ENCODE measurements at places on chromosomes 6 and 20. TPM values are rescaled to one million over a fixed set of nuclear protein-coding genes. Genes with fewer than 3 reads are reported as not detected.

DNA sequence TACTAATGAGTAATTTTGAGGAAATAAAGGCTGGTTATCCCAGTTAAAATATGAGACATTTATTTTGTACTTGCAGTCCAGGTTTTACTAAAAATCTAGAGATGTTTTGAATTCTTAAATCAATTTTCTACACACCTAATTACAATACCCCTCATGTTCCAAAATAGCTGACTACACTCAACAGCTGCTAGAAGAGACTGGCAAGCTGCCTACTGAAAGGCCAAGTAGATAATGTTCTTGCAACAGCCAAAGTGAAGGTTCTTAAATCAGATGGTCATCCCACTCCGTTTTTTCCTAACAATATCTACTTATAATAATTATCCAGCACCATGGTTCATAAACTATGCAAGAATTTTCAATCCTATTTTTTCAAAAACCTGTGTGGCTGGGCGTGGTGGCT is 69.0 kb downstream of the DTNBP1 start:
- no peaks in the 10 kb centered on the region for H3K27me3 ChIP-seq
- no peak overlapping the region for H3K27ac ChIP-seq
- peaks cover 6% of the 10 kb centered on the region for H3K36me3 ChIP-seq
- H3K4me1 ChIP-seq = peaks cover 38% of the 10 kb centered on the region

The NFKBIE gene
- total RNA-seq = 18.1 TPM

The CALHM4 gene
- not detected for total RNA-seq

The BPIFA1 gene
- total RNA-seq = not detected

DNA sequence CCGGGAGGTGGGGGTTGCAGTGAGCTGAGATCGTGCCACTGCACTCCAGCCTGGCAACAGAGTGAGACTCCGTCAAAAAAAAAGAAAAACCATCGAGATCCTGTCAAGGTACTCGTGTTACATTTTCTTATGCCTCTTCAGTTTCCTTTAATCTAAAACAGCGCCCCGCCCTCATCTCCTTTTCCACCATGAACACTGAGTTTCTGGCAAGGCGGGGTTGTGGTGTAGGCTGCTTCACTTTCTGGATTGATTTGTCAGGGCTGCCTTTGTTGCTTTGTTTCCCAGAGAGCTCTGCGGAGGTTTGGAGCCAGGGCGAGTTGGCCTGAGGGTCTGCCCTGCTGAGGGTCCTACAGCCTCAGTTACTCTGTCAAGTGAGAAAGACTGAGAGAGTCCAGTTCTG is 8.9 kb downstream of the ITPR3 start:
- H3K27ac ChIP-seq = no peak overlapping the region
- H3K4me3 ChIP-seq = no peak overlapping the region
- no peak for DNase-seq
- peaks cover 3% of the 10 kb centered on the region for H3K36me3 ChIP-seq

- DNase-seq = no peak
- no peaks in the 10 kb centered on the region for H3K36me3 ChIP-seq
- H3K27ac ChIP-seq = no peak overlapping the region
- peaks cover 34% of the 10 kb centered on the region for H3K27me3 ChIP-seq
Measured at GRCh38 chr6:25685251-25685650, 33.2 kb downstream of the SCGN start.

The CD83 gene
- 26.6 TPM for total RNA-seq

The ARFGEF3 gene
- 0.53 TPM for total RNA-seq

- H3K27me3 ChIP-seq = no peaks in the 10 kb centered on the region
- no peak for DNase-seq
- H3K4me3 ChIP-seq = no peak overlapping the region
Measured at GRCh38 chr20:40813708-40814630, 124.9 kb upstream of the MAFB start.

GRCh38 chr6:92538275-92538674 is 881.1 kb downstream of the EPHA7 start:
- no peaks in the 10 kb centered on the region for H3K27me3 ChIP-seq
- H3K36me3 ChIP-seq = no peaks in the 10 kb centered on the region
- no peaks in the 10 kb centered on the region for H3K4me1 ChIP-seq
- no peak overlapping the region for H3K27ac ChIP-seq
- H3K4me3 ChIP-seq = no peak overlapping the region

DNA sequence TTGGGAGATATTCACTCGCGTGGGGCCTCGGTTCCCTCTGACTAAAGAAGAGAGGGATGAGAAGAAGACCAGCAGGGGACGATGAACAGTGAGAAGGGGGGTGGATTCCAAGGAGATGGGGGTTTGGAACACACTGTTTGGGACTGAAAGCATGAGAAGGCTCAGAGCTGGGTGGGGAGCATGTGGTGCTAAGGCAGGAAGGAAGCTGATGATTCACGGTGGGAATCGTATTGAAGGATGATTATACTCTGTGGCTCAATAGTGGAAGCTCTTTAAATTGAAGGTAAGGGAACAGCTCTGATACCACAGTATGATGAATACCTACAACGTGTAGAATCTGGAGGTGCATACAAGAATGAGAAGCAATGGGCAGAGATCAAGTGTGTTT is 117.5 kb upstream of the KCNK16 start:
- DNase-seq = no peak
- peaks cover 2% of the 10 kb centered on the region for H3K36me3 ChIP-seq
- H3K4me1 ChIP-seq = no peaks in the 10 kb centered on the region
- H3K27me3 ChIP-seq = peaks cover 8% of the 10 kb centered on the region
- H3K27ac ChIP-seq = no peak overlapping the region
- no peak overlapping the region for H3K4me3 ChIP-seq

The TMC2 gene
- not detected for total RNA-seq

DNA sequence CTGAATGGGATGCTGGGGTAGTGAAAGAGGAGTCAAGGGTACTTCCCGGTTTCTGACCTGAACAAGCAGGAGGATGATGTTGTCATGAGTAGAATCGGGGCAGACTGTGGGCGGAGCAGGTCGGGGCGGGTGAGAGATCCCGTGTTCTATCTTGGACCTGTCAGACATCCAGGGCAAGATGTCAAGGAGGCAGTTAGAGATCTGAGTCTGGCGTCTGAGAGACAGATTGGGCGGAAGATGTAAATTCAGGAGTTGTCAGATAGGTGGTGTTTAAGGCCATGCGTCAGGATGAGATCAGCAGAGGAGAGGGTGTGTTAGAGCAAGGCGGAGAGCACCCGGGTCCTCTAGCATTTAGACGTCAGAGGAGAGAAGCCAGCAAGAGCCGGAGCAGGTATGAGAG is 115.5 kb downstream of the DLGAP4 start:
- H3K4me3 ChIP-seq = no peak overlapping the region
- no peaks in the 10 kb centered on the region for H3K4me1 ChIP-seq
- DNase-seq = no peak
- no peaks in the 10 kb centered on the region for H3K27me3 ChIP-seq

GRCh38 chr6:117167520-117168271 is 97.7 kb upstream of the VGLL2 start:
- no peak overlapping the region for H3K27ac ChIP-seq
- H3K4me1 ChIP-seq = no peaks in the 10 kb centered on the region
- H3K27me3 ChIP-seq = no peaks in the 10 kb centered on the region
- DNase-seq = no peak
- H3K4me3 ChIP-seq = no peak overlapping the region

The TLDC2 gene
- total RNA-seq = not detected

- H3K27ac ChIP-seq = no peak overlapping the region
- H3K36me3 ChIP-seq = no peaks in the 10 kb centered on the region
- peak; percentile 75 for DNase-seq
- H3K4me3 ChIP-seq = peak overlapping the region; percentile 58
- no peaks in the 10 kb centered on the region for H3K27me3 ChIP-seq
Measured at GRCh38 chr6:41733707-41734665, 1.4 kb downstream of the TFEB start.

DNA sequence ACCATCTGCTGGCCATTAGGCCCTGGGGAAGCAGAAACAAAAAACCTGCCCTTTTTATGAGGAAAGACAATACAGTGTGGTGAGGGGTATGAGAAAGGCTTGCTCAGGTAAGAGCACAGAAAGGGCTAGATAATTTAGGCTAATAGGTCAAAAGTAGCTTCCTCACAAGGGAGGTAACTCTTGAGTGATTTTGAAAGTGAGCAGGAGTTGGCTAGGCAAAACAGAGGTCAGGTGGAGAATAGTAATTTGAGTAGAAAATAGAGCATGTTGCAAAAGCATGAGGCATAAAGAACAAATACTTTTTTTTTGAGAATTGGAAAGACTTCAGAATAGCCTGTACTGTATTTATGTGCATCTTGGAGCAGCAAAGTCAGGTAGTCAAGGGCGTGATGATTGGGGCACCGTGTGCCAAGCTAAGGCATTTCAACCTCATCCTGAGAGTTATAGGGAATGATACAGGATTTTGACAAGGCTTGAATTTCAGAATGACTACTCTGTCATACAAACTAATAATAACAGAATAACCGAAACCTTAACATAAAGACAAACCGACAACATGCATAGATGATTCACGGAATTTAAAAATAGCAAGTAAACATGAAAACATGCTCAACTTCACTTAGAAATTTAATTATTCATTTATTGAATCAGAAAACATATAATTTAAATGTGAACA is 123.0 kb upstream of the ENPP5 start:
- peaks cover 49% of the 10 kb centered on the region for H3K27me3 ChIP-seq
- no peak overlapping the region for H3K4me3 ChIP-seq
- no peak overlapping the region for H3K27ac ChIP-seq
- H3K36me3 ChIP-seq = no peaks in the 10 kb centered on the region
- no peak for DNase-seq

The CGAS gene
- total RNA-seq = 20.7 TPM

DNA sequence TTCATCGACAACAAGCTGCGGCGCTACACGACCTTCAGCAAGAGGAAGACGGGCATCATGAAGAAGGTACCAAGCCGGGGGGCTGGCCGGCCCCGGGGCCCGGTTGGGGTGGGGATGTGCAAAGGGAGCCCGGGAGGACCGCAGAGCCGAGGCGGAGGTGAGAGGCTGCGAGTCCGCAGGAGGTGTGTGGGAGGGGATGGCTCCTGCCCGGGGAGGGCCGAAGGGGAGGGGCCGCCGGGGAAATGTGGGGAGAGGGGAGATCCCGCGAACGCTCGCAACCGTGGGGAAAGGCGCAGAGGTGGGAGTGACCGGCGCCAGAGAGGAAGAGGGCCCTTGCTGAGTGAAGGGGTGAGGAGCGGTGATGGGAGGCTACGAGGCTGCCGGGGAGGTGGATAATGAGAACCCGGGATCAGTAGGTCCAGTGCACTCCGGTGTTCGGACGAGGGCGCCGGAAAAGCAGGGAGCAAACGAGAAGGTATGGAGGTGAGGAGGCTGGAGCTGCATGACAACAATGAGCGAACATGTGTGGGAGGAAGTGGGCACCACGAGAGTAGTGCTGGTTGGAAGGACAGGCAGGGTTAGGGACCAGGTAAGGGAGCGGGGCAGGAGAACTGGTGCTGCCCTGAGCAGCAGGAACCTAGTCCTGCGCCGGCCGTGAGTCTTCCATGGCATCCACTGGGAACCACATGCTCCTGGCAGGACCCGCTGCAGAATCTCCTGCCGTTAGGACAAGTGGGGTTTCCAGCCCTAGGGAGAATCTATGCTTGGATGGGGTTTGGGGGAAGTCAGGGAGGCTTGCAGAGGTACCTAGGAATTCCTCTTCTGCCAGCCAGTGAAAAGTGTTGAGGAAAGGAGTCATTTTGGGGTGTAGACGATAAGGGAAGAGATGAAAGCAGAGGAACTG is 1.3 kb downstream of the SRF start:
- peaks cover 49% of the 10 kb centered on the region for H3K4me1 ChIP-seq
- peak overlapping the region; percentile 89 for H3K4me3 ChIP-seq
- peaks cover 19% of the 10 kb centered on the region for H3K36me3 ChIP-seq

- no peak overlapping the region for H3K27ac ChIP-seq
- no peaks in the 10 kb centered on the region for H3K27me3 ChIP-seq
- H3K36me3 ChIP-seq = no peaks in the 10 kb centered on the region
- no peaks in the 10 kb centered on the region for H3K4me1 ChIP-seq
Measured at GRCh38 chr6:34374508-34374907, 18.0 kb downstream of the NUDT3 start.

GRCh38 chr6:70380771-70381416 is 32.4 kb upstream of the FAM135A start:
- no peak for DNase-seq
- no peak overlapping the region for H3K4me3 ChIP-seq
- H3K27ac ChIP-seq = no peak overlapping the region
- H3K27me3 ChIP-seq = peaks cover 9% of the 10 kb centered on the region

GRCh38 chr6:158242071-158242606 is 70.1 kb upstream of the TULP4 start:
- H3K27me3 ChIP-seq = no peaks in the 10 kb centered on the region

- H3K27me3 ChIP-seq = peaks cover 6% of the 10 kb centered on the region
- H3K27ac ChIP-seq = no peak overlapping the region
- peaks cover 6% of the 10 kb centered on the region for H3K36me3 ChIP-seq
- H3K4me1 ChIP-seq = peaks cover 16% of the 10 kb centered on the region
Measured at GRCh38 chr20:48791014-48791413, 36.8 kb downstream of the PREX1 start.

DNA sequence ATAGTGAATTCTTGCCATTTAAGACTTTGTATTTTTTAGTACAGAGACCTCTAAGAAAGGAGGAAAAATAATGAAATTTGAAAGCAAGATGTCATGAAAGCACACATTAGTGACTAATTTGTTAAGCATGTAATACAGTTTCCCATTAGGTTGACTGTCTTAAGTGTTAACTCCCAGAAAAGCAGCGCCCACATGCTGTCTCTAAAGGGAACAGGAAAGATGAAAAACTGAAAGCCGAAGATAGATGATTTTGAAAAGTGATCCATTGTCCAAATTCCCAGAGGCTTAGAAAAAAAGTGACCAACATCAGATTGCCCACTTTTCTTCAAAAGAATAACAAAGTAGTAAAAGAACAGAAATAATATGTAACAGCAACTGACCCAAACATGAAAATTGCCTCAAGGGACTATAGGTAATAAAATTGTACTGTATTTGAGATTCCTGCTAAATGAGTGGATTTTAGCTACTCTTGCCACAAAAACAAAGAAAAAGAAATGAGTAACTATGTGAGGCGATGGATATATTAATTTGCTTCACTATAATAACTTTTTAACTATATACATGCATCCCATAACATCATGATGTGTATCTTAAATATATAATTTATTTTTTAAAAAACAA is 83.2 kb upstream of the OGFRL1 start:
- H3K36me3 ChIP-seq = no peaks in the 10 kb centered on the region
- no peaks in the 10 kb centered on the region for H3K4me1 ChIP-seq
- no peak overlapping the region for H3K27ac ChIP-seq
- no peaks in the 10 kb centered on the region for H3K27me3 ChIP-seq
- DNase-seq = no peak

- no peak for DNase-seq
- peaks cover 31% of the 10 kb centered on the region for H3K4me1 ChIP-seq
- H3K27me3 ChIP-seq = no peaks in the 10 kb centered on the region
- peaks cover 2% of the 10 kb centered on the region for H3K36me3 ChIP-seq
- no peak overlapping the region for H3K4me3 ChIP-seq
- H3K27ac ChIP-seq = no peak overlapping the region
Measured at GRCh38 chr6:57177545-57178265, 5.6 kb downstream of the BAG2 start.

- peaks cover 95% of the 10 kb centered on the region for H3K27me3 ChIP-seq
- no peaks in the 10 kb centered on the region for H3K36me3 ChIP-seq
- peak overlapping the region; percentile 76 for H3K4me3 ChIP-seq
- no peak for DNase-seq
- H3K4me1 ChIP-seq = peaks cover 34% of the 10 kb centered on the region
Measured at GRCh38 chr6:149925253-149925973, 2.5 kb upstream of the RAET1G start.

- H3K27me3 ChIP-seq = no peaks in the 10 kb centered on the region
- peaks cover 32% of the 10 kb centered on the region for H3K4me1 ChIP-seq
- peak overlapping the region; percentile 90 for H3K27ac ChIP-seq
- DNase-seq = no peak
Measured at GRCh38 chr6:37222992-37223391, 34.6 kb upstream of the TBC1D22B start.

All from activated T-cell treated with anti-CD3 and anti-CD28 coated beads, Interleukin-2, amount 50 U/mL, for 72 hours (primary cell).